NCI-H2227 treated with DMSO at 0.1 percent for 48 hours (cell line): ENCODE measurements at places on chromosomes 13 and 19.

GRCh38 chr19:642767-643727 lies 3.4 kb downstream of the FGF22 start:
- no peak for DNase-seq

DNA sequence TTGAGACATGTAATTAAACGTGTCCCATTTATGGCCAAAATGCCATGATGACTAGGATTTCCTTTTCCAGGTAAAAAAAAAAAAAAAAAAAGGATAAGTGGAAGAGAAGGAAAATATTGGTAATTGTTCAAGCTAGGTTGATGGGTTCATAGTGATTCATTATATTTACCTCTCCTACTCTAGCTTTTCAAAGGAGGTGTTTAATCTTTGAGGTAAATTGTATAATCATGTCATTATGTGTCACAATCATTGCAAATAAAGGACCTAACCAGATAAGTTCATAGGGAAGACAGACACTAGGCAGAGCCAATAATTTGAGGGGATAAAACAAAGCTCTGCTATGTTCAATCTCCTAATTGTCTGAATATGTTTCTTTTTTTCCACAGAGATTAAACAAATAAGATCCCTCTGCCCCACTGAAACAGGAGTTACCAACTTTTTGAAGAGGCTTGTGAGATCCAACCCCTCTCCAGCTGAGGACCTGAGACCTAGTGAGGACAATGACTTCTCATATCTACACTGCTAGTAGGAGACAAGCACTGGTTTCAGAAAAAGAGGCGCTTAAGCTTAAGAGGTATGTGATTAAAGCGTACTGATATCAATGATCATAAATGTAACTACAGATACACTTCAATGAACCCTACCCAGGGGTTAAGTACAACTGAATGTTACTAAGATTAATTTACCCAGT lies 61.4 kb downstream of the USP12 start:
- DNase-seq, result no peak

DNA sequence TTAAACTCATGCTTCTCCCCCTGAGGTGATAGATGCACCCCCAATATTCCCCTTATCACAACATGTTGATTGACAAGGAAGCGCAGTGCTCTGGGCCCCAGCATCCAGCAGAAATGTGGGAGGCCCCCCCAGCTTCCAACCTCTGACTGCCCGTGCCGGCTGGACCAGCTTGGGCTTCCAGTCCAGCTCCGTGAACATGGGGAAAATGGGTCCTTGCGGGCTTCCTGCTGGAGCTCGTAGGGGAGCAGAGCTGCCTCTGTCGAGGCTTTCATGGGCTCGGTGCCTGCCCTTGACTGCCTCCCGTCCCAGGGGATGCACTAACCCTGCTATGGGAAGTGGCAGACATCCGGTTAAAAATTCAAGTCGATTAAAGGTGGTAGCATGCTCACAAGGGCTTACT lies 188.9 kb downstream of the COL4A1 start:
- DNase-seq, result no peak

- peak; percentile 53 for DNase-seq
Measured at GRCh38 chr13:66689037-66689619, 541.0 kb downstream of the PCDH9 start.

DNA sequence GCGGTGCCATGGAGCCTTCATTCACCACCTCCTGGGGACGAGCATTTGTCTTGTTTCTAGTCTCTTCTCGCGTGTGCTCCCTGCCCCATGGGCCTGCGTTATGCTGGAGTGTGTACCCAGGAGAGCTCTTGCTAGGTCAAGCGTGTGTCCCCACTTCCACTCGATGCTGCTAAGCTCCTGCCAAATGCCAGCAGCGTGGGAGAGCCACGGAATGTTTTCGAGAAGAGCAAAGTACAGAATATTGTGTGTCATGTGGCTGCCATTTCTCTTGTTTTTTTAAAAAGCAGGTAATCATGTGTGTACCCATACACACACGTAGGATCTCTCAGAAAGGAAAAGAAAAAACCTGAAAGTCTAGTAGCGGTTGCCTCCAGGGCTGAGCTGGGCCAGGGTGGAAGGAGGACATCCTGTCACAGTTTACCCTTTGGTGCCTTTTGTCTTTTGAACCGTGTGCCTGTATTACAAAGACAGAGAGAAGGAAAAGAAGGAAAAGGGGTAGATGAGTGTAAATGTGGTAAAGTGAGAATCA lies 28.6 kb downstream of the PAK4 start:
- DNase-seq, result no peak

- DNase-seq, result no peak
Measured at GRCh38 chr13:30608364-30608763, 9.4 kb upstream of the USPL1 start.

- DNase-seq, result no peak
Measured at GRCh38 chr19:47436712-47437401, 17.5 kb upstream of the MEIS3 start.

DNA sequence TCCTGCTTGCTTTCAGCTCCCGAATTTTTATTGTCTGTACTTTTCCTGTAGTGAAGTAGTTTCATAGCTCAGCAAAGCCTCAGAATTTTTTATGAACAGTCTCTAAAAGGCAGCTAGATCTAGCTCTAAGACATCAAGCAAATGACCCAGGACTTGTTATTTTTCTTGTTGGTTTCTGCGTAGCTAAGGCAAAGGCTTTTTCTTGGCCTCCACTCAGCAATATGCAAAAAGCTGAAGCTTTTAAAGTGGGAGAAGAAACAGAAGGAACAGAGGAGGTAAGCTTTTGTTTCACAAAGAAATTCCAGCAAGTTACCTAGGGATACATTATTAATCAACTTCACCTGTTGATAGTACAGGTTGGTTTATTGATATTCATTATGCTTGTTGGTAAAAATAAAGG lies 235.9 kb downstream of the PCDH20 start:
- no peak for DNase-seq

- DNase-seq, result peak; percentile 82
Measured at GRCh38 chr19:50325310-50326100, 3.7 kb downstream of the KCNC3 start.

- DNase-seq, result no peak
Measured at GRCh38 chr19:17775245-17775927, 19.6 kb upstream of the B3GNT3 start.

- DNase-seq, result no peak
Measured at GRCh38 chr13:75978818-75979217, 342.7 kb downstream of the LMO7 start.

DNA sequence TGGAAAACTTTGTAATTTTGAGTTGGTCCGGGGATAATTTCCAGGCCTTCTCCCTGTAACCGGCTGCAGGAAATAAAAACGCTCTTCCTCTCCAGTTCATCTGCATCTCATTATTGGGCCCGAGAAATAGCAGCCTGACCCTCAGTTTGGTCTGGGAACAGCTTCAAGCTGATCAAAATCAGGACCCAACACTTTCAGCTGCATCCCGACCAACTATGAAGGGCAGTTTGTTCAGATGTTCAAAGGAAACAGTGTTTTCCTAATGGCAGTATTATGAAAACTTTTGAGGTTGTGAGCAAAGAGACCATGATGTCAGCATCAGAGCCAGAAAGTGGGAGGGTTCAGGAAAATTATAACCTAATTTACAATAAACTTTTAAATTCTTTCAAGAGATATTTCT lies 35.7 kb downstream of the STK24 start:
- no peak for DNase-seq

GRCh38 chr13:60453490-60453889 lies 56.5 kb downstream of the TDRD3 start:
- DNase-seq, result no peak

DNA sequence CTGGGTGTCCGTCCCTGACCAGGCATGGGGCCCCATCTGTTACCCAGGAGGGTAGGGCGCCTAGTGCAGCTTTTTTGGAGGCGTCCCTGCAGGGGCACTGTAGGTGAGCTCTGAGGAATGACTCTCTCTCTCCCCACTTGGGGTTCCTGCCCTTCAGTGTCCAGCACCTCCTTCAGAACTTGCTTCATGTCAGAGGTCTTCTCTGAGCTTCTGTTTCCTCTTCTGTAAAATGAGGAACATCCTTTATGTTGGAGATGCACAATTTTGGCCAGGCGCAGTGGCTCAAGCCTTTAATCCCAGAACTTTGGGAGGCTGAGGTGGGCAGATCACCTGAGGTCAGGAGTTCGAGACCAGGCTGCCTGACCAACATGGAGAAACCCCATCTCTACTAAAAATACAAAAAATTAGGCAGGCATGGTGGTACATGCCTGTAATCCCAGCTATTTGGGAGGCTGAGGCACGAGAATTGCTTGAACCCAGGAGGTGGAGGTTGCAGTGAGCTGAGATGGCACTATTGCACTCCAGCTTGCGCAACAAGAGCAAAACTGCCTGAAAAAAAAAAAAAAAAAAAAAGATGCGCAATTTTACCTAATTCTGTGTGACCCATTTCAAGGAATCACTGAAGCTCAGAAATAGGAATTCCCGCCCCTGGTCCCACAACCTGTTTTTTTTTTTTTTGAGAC lies 15.2 kb upstream of the PIK3R2 start:
- DNase-seq, result no peak

DNA sequence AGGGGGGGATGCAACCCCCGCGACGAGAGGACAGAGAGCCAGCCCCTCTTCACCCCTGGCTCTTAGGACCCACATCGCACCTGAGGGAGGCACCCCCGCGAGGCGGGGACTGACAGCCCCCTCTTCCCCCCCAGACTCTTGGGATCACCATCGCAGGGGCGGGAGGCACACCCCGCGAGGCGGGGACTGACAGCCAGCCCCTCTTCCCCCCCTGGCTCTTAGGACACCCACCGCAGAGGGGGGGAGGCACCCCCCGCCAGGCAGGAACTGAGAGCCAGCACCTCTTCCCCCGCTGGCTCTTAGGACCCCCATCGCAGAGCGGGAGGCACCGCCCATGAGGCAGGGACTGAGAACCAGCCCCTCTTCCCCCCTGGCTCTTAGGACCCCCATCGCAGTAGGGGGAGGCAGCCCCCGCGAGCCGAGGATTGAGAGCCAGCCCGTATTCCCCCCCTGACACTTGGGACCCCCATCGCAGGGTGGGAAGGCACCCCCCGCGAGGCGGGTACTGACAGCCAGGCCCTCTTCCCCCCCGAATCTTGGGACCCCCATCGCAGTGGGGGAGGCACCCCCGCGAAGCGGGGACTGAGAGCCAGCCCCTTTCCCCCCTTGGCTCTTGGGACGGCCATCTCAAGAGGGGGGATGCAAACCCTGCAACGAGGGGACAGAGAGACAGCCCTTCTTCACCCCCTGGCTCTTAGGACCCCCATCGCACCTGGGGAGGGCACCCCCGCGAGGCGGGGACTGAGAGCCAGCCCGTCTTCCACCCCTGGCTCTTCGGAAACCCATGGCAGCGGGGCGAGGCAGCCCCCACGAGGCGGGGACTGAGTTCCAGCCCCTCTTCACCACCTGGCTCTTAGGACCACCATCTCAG lies 2425.1 kb upstream of the PCDH20 start:
- DNase-seq, result no peak

- peak; percentile 7 for DNase-seq
Measured at GRCh38 chr19:6047741-6048251, 62.5 kb downstream of the RFX2 start.

DNA sequence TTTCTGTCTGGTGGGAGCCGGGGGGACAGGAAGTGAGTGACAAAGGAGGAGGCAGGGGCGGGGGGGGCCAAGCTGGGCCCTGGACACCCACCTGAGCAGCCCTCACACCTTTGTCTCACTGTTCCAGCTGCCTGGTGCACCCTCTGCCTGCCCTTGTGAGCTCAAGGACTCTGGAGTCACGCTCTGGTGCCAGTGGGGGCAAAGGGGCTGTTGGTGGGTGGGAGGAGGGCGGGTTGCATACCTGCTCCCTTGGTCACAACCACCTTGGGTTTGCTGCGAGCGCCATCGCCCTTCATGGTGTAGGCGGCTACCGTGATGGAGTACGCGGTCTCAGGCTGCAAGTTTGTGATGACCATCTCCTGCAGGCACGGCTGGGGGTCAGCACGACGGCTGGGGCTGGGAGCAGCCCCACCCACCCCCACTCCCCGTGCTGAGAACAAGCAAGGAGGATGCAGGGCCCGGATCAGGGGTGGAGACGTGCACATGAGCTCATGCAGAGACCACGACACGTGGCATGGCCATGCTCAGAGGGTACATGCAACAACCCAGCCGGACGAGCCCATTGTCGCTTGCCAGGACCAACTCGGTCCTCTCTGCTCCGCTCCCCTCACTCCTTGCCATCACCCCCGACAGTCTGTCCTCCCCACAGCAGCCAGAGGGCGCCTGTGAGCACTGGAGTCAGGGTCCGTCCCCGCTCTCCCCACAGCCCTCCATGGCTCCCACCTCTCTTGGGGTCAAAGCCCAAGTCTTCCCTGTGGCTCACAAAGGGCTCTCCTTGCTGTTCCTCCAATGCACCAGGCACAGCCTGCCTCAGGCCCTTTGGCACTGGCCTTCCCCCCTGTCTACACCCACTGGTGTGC lies 114.9 kb downstream of the PTPRS start:
- DNase-seq, result no peak

DNA sequence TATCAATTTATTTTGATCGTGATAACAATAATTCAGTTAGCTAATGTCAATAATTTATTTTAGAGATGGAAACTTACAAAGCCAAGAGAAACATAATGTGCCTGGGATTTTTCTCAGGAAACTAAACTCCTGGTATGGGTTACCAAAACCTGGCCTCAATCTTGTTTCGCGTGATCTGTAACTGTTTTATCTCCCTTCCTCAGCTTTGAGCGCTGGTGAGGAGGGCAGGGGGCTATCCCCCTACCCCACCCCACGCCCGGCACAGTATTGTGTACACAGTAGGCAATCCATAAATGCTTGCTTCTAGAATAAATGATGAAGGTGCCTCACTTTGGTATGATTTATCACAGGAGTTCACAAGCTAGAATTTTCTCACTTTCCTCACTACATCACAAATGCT lies 7.7 kb upstream of the DOCK9 start:
- DNase-seq, result no peak

DNA sequence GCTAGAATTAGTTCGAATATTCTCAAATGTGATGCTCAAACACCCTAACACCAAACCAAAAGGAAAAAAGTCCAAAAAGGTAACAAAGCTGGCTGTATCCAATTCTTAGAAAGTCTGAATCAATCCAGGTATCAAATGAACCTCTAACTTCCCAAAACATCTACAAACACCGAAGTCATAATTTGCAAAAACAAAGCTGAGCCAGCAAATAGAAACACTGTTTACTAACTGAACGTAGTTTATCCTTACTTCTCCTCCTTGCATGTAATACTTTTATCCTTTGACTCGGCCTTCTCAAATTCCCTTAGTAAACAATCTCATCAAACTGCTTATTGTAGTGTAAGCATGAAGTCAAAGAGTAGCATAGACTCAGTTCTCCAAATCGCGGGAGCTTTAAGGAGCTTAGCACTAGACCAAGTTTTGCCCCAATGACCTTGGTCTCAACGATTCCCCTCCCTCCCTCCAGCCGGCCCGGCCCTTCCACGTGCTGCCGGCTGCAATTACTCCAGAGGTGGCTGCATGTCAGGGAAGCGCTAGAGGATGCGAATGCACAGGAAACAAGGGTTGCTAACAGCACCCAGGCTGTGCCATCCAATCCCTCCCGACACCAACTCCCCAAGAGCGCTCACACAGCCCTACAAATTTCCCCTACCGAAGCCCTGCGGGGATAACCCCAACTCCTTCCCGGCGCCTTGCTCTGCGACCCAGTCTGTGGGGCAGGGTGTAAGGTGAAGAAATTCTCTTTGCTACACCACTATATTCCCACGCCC lies 693 bp downstream of the XPO4 start:
- DNase-seq, result no peak
